ENCODE measurements at places on chromosomes 5 and 9.

DNA sequence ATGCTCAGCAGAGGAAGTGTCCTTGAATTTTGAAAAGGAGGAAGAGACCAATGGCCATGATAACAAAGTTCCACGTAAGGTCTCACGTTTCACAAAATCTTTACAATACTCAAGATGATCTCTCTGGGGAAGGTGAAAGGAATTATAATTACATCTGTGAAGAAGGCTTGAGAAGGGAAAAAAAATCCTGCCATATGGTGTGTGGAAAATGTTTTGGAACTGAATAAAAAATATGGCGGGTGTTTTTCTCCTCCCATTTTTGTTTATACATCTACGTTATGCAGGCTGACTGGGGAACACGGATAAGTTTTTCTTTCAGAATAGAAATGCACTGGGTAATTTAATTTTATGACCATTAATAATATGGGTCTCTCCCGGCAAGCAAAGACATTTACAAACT, 425.6 kb upstream of the BRINP1 start:
- DNase-seq: no peak

DNA sequence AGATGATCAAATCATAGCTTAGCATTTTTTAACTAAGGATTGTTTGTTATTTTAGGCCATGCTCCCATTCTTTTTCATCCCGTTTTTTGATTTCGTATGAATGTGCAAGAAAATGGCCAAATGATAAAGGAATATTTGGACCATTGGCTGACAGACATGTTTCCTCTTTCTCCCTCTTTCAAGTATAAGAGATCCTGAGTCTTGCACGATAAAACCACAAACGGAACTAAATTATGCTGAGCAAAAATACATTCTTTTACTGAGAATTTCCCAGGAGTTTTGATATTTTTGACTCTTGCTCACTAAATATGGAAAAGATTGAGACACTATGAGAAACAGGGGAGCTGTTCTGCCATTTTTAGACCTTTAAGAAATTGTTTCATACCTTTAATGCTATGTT, 90.4 kb upstream of the KLF9 start:
- DNase-seq: no peak

DNA sequence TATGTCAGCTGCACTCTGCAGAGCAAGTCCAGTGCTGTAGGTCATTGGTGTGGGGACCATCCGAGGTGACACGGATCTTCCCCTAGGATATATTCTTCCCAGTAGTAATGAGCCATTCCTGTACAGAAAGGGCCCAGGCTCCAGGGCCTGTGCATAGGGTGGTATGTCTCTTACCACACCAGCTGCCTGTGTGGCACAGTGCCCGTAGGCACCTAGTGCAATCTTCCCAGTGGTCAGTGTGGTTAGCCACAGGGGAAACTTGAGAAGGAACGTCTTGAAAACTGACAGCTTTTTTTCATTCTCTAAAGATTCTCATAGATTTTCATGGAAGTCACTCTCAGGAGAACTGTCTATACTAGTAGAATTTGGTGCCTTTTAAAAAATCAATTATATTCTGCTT, 39.8 kb downstream of the CYSTM1 start:
- DNase-seq: no peak

DNA sequence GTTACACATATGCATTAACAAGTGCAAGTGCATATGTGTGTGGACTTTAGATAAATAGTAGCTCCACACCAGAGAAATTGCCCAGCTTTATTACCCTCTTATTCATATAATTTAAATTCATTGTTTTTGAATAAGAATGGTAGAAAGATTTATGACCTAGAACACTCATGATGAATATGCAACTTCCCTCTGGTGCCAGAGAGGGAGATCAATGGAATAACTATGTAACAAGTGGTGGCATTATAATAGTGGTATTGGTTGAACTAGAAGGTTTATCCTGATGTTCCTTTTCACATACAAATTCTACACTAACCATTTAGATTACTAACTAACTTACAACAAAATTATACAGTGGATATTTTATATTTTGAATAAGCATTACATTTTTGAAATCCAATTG, 607.4 kb downstream of the CDH12 start:
- no peak for DNase-seq

GRCh38 chr9:93059715-93060578, 1.4 kb downstream of the SUSD3 start:
- DNase-seq: no peak

- no peak for DNase-seq
Measured at GRCh38 chr5:1639757-1640156, 116.0 kb upstream of the LPCAT1 start.

- no peak for DNase-seq
Measured at GRCh38 chr9:15519831-15520230, 9.1 kb upstream of the PSIP1 start.

DNA sequence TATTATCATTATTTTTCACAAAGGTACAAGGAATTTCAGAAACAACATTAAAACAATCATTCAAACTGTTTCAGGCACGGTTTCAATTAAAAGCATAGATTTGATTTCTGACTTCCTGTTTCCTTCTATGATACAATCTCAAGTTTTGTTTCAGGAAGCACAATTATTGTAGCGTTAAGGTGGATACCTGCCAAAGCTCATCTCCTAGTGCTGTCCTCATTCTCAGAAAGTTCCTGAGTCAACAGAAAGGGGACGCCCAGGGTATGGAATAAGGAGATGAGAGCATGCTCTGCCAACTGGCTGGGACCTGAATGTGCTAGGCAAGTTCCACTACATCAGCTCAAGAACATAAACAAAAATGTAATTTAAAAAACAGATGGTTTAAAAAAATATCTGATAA, 2.0 kb upstream of the TRIM14 start:
- DNase-seq: no peak

GRCh38 chr9:126623667-126624478, 10.1 kb downstream of the LMX1B start:
- DNase-seq: no peak

DNA sequence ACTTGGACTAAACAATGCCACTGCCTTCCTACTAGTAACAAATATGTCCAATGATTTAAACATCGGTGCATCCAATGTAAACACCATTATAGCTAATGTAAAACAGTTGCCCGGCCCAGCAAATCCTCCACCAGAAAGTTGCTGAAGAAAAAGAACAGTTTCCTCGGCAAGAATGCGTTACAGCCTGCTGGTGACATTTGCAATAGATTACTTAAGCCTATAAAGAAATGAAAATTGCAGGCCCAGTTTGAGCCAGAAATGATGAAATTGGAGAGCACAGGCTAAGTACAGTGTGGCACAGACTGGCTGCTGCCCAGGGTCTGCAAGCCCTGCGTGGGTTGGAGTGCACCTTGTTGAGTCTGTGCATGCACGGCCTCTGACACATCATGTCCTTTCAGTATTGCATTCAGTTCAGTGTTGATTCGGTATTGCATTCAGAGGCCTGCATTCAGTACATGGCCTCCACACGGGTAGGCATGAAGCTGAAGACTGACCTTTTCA, 406.0 kb upstream of the KLF4 start:
- DNase-seq: no peak

DNA sequence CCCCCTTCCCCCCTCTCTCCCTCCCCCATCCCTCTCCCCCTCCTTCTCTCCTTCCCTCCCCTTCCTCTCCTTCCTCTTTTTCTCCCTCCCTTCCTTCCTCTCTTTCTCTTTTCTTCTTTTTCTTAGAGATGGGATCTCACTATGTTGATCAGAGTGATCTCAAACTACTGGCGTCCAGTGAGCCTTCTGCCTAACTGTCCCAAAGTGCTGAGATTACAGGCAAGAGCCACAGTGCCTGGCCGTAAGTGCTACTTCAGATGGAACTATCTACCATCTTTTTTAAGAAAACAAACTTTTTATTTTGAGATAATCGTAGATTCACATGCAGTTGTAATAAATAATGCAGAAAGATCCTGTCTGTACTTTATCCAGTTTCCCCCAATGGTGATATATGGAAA, 6.3 kb downstream of the RCL1 start:
- DNase-seq: no peak

GRCh38 chr9:86994231-86994630, 46.9 kb upstream of the GAS1 start:
- DNase-seq: no peak

GRCh38 chr5:98776066-98776705, 2.7 kb downstream of the RGMB start:
- DNase-seq: no peak

DNA sequence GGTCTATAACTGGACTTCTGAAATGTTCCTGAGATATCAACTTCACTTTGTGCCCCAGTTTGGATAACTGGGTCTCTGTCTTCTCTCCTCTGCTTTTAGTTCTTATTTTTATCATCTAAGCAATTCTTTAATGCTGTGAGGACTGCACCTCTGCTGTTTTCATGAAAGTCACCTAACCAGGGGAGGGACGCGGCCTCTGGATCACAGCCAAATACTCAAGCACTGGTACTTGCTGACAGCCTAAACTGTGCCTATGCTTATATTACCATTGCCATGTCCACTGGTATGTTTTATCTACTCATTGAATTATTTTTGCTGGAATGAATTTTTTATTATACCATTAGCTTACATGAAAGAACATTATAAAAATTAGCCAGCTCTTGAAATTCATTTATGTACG, 674.0 kb downstream of the DMRTA1 start:
- DNase-seq: no peak

GRCh38 chr9:79263628-79264027, 308.1 kb upstream of the TLE4 start:
- no peak for DNase-seq

DNA sequence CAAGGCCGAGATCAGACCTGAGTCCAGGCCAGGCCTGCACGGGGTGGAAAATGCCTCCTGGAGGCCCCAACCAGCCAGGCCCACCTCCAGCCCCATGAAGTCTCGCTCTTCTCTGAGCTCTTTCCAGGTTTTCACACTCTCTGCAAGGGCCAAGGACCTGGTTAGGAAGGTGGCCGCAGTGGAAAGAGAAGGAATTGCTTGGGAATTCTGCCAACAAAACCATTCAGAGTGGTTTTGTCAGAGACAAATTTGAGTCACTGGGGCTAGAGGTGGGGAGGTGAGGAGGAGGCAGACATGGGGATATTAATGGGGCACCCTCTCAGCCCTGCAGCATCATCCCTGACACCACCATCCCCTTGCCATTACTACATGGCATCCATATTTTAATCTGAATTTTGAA, 261.0 kb downstream of the ROR2 start:
- DNase-seq: no peak

- DNase-seq: no peak
Measured at GRCh38 chr9:110797611-110798010, 129.0 kb downstream of the MUSK start.

DNA sequence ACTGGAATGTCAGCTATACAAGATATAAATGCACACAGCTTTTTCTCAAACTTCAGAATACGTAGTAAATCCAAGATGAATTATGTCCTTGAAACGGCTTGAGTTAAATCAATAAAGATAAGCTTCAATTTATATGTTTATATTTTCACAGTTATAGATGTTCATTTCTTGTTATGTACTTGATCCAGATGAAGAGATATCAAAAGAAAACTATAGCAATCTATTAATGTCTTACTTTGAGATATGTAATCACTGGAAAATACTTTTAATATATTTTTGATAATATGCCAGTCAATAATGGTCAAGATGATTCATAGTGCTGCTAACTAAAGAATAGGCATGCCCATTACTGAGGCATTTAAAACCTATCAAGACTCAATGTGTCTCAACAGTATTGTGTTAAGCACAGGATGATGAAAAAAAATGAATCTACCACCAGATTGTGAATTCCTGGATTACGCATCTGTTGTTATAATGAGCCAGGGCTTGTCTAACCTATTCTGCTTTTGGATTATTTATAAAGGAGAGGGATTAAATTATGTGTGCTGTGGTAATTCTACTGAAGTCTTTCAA, 372.6 kb upstream of the PRR16 start:
- DNase-seq: no peak

DNA sequence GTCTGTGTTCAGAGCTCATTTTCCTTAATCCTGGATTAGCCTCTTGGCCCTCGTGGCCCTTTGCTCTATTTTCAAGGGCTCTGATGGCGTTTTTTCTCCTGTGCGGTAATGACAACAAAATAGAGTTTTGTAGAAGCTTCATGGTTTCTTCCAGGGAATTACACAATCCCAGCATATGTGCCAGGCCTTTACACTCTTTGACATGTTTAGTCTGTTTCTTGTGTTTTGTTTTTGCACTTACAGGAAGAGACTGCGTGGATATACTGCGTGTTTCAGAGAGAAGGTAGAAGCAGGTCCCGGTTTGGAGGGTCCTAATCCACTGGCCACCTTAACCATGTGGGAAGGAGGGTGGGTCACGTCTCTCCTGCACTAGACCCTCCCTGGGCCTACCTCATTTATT, 400.2 kb upstream of the IRX4 start:
- no peak for DNase-seq

DNA sequence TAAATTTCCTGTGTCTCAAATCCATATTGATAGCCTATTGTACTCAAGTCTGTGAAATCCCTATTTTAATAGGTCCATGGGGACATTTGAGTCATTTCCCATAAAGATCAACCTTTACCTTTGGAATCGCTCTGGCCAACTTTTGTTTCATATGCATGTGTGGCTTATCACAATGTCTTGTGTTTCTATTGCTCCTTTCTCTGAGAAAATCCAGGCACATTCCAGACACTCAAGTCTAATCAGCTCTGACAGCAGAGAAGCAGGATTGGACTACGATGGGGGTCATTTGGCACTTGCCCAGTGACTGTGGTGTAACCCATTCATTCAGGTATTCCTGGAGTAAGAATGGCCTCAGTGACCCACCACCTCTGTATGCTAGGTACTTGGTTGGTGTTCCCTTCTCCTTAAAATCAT, 48.4 kb downstream of the ACTBL2 start:
- no peak for DNase-seq

- no peak for DNase-seq
Measured at GRCh38 chr9:18061856-18062255, 412.1 kb upstream of the ADAMTSL1 start.

DNA sequence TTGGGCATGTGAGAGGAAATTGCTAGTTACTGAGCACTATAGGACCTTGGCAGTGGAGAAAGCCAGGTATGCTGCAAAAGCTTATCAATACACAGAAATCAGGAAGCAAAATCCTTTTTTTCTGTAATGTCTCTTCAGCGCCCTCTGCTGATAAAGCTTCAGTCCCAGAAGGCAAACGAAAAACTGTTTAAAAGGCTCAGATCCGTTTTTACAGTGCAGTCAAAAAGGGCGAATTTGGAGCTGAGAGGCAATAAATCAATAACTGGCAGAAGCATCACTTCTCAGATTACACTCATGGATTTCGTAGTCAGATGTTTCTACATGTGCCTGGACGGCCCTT, 1.1 kb upstream of the MAN2A1 start:
- DNase-seq: peak; percentile 41

DNA sequence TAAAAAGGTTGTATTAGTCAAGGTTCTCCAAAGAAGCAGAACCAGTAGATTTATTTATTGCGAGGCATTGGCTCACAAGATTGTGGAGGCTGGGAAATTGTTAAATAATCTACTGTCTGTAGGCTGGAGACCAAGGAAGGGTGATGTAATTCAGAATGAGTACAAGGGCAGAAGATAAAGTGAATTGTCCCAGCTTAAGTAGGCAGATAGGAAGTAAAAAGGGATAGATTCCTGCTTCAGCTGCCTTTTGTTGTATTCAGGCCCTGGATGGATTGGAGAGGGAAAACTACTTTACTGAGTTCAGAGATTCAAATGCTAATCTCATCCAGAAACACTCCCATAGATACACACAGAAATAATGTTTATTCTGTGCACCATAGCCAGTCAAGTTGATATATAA, 301.1 kb downstream of the CYLC2 start:
- no peak for DNase-seq

Measured in GM12864 (cell line).